CD4-positive, alpha-beta T cell (primary cell): ENCODE measurements at places on chromosomes 7 and 10. TPM values are rescaled to one million over a fixed set of nuclear protein-coding genes. Genes with fewer than 3 reads are reported as not detected.

The JAZF1 gene
- total RNA-seq: 11.1 TPM

The STK31 gene
- 0.30 TPM for total RNA-seq

The CLEC2L gene
- not detected for total RNA-seq

The PAXIP1 gene
- total RNA-seq: 6.4 TPM

The PCLO gene
- not detected for total RNA-seq

The FGL2 gene
- total RNA-seq: 1.5 TPM

The FEZF1 gene
- total RNA-seq: not detected

The HOXA10 gene
- not detected for total RNA-seq

The SH2D4B gene
- total RNA-seq: 0.16 TPM

The PLXNA4 gene
- total RNA-seq: 0.85 TPM

The APBB1IP gene
- 45.6 TPM for total RNA-seq

The FAS gene
- 23.8 TPM for total RNA-seq

The NUDT13 gene
- 0.82 TPM for total RNA-seq

The KLF14 gene
- not detected for total RNA-seq

The FAM24B gene
- total RNA-seq: 6.8 TPM

The PNLIPRP1 gene
- not detected for total RNA-seq

The NAT16 gene
- not detected for total RNA-seq

The EPDR1 gene
- not detected for total RNA-seq

The ADRA2A gene
- 0.05 TPM for total RNA-seq

The VSIR gene
- total RNA-seq: 91.4 TPM

The VSTM2A gene
- total RNA-seq: not detected

The IFIT2 gene
- total RNA-seq: 38.9 TPM

The CFAP46 gene
- total RNA-seq: not detected

The HHEX gene
- 0.96 TPM for total RNA-seq

The NEUROD6 gene
- total RNA-seq: not detected

The BEND7 gene
- not detected for total RNA-seq

The CYTH3 gene
- total RNA-seq: 9.1 TPM

The GARIN1A gene
- 0.71 TPM for total RNA-seq

The ATG9B gene
- 16.8 TPM for total RNA-seq

The ACSL5 gene
- total RNA-seq: 14.1 TPM

The HPSE2 gene
- total RNA-seq: not detected

The CYP2E1 gene
- 2.0 TPM for total RNA-seq
